ENCODE measurements at places on chromosomes 13 and 19.

- DNase-seq = no peak
These were observed 242.0 kb upstream of the TSHZ3 start for GRCh38 chr19:31591258-31591657.

GRCh38 chr19:9782338-9782737 lies 13.8 kb upstream of the ZNF846 start:
- DNase-seq = no peak

GRCh38 chr13:83733293-83733692 lies 149.0 kb downstream of the SLITRK1 start:
- DNase-seq = no peak

DNA sequence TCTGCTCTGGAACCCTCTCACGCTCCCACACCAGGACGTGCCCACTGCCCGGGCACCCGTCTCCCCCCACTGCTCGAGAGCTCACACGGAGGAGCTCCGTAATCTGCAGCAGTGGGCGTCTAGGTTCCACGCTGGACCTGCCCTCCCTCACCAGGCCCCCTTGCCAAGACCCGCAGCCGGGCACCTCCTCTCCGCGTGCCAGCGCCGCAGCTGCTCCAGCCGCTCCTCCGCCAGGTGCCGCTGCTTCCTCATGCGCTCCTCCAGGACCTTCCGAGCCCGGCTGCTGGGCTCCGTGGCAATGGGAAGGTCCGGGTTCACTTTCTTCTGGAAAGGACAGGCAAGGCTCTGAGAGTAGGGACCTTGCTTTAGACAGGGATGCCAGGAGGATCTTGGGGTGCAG lies 35.0 kb upstream of the MATK start:
- DNase-seq = no peak

- DNase-seq = no peak
These were observed 27.6 kb downstream of the ELL start for GRCh38 chr19:18494267-18494607.

DNA sequence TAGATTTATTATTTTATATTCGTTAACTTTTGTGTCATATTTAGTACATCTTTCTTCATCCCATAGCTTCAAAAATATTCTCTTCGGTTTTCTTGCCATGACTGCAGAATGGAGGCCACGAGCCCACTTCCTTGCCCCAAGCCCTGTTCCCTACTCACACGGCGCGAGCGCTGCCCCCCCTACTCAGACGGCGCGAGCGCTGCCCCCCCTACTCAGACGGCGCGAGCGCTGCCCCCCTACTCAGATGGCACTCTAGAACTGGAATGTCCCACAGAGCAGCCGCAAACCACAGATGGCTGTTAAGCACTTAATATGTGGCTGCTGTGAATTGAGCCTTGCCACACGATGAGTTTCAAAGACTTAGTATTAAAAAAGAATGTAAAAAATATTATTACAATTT lies 102.2 kb upstream of the PEG3 start:
- DNase-seq = no peak

- no peak for DNase-seq
These were observed 79.9 kb upstream of the GSX1 start for GRCh38 chr13:27712421-27712820.

GRCh38 chr13:43119206-43119605 lies 95.8 kb downstream of the DNAJC15 start:
- DNase-seq = no peak

GRCh38 chr19:12364391-12365235 lies 870 bp downstream of the ZNF442 start:
- no peak for DNase-seq

DNA sequence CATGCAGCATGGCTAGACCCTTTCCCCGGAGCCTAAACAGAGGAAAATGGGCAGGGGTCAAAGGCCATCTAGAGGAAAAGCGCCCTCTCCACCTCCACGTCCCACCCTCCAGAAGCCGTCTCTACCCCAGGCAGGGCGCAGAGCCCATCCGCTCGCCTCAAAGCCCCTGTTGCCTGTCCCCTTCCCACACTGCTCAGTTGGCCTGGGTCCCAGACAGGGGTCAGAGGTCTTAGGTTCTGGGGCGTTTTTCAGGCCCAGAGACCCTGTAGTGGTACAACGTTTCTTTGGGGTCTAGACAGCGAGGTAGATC lies 285 bp downstream of the TMEM143 start:
- DNase-seq = no peak

GRCh38 chr13:112115403-112116091 lies 48.6 kb downstream of the SOX1 start:
- DNase-seq = no peak

DNA sequence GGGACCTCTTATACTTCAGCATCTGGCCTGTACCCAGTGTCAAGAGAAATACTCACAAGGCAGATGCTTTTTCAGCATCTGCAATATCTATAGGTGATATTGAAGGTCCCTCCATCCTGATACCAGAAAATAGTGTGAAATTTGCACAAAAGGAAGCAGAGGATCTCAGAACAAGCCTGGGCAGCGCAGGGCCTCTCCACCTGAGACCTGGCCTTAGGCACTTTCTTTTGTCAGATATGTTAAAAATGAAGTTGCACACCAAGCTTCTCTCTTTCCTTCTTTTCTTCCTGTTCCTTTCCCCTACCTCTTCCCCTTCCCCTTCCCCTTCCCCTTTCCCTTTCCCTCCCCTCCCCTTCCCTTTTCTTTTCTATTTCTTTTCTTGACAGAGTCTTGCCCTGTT lies 62.2 kb downstream of the ARHGEF18 start:
- no peak for DNase-seq

GRCh38 chr13:110877737-110878258 lies 37.1 kb downstream of the ANKRD10 start:
- DNase-seq = no peak

DNA sequence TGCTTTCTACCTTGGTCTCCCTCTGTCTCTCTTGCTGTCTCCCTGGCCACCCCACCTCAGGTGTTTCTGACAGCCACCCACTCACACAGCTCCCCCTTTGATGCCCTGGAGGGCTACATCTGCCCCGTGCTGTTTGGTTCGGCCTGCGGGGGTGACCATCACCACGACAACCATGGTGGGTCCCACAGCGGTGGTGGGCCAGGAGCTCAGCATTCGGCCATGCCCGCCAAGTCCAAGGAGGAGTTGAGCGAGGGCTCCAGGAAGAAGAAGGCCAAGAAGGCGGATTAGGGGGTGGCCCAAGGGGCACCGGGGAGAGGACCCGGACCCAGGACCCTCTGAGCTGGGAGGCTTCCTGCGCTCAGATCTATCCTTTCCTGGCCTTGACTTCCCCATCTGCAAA lies 27.1 kb downstream of the TMEM38A start:
- no peak for DNase-seq

DNA sequence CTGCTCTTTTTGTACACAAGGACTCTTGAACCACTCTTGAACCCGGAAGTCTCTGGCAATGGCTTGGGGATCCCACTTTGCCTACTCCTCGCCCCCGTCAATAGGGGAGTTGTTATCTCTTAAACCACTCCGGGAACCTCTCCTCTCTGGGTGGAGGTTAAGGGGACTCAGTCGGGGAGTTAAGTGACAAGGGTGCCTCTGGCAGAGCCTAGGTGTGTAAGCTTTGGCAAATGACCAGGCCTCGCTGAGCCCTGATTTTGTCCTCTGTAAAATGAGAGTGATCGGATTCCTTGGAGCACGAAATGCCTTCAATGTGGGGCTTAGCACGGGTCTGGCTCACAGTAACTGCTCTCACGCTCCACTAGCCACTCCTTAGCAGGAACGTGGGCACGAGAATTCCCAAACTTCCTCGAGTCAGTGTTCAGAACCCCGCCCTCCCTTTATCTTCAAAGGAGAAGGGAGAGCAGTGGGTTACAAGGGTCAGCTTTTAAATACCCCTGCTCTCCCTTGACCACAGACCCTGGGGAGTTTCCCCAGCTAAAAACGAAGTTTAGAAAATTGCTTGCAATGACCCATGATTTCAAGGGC lies 193.3 kb downstream of the KATNAL1 start:
- DNase-seq = no peak

DNA sequence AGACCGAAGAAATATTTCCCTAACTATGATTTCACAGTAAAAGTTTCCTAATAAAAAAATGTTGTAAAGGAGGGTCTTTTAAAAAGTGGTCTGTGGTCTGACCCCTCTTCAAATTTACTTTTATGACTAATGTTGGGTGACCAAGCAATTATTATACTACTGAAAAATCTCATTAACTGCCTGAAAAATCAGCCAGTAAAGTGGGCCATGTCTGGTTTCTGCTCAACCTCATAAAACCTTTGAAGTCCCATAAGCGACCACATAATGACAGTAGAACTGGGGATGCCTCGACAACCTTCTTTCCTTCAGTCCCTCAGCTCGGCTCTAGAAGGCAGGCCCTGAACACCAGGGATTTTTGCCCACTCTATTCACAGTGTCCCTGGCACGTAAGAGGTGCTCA lies 434.3 kb downstream of the EFNB2 start:
- DNase-seq = no peak

- no peak for DNase-seq
These were observed 3.3 kb downstream of the P2RY11 start for GRCh38 chr19:10114651-10115391.

GRCh38 chr19:35267818-35268535 lies 785 bp upstream of the USF2 start:
- no peak for DNase-seq

DNA sequence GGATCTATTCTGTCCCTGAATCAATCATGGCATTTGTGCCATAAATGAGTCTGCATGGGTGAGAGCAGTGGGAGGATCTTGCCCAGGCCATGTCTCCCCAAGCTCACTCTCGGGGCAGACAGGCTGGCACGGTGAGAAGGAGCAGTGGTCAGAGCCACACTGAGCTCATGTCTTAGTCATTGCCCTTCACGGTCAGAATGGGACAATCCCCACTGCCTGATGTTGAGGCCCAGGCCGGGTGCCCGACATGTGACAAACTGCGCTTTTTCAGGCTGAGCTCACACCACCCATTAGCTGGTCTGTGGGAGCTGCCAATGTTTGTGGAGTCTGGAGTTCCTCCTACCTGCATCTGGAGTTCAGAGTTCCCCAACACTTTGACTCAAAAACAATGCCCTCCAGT lies 481.9 kb downstream of the COG6 start:
- DNase-seq = no peak

DNA sequence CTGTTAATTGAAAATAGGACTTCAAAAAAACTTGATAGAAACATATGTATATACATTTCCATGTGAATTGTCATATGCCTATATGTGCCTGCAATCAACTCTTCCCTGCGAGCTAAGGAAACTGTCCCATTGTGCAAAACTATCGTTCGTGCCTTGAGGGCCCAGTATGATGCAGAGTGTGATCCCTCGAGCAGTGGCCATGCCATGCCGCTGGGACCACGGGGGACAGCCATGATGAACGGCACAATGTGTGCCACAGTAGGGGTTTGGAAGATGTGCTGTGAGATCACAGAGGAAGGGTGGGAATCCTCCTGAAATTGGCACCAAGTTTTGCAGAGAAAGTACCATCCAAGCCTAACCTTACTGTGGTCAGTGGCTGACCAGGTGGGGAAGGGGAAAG lies 118.1 kb upstream of the SOX1 start:
- DNase-seq = no peak

DNA sequence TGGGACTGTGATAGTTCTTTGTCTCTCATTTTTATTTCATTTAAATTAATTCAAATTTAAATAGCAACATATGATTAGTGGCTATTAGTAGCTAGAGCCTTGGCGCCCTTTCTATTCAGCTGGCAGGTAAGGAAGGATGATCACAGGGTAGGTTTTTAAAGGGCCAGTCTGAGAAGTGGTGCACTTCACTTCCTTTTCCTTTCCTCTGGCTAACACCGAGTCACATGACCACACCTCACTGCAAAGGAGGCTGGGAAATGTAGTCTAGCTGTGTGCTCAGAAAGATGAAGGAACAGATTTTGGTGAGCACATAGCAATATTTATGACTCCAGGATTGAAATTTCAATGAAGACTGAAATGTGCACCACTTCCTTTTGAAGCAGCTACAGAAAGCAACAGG lies 128.7 kb downstream of the TSHZ3 start:
- DNase-seq = no peak

DNA sequence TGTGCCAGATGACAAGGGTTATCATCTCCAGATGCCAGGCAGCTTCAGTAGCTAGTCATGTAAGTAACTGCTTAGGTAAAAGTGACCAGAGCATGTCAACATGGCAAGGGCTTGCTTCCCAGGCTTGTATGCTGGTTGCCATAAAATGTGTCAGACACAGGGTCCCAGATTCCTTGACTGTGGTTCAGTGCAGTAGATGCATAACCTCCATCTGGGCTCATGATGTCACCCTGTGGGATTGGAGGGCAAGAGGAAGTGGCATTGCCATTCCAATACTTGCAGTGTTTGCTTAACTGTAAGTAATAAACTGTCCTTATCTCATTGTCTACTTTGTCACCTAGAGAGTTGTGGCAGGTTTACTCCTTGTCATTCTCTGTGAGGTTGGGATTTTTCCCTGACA lies 226.8 kb downstream of the PCDH17 start:
- DNase-seq = no peak

- no peak for DNase-seq
These were observed 4.5 kb downstream of the SF3A2 start for GRCh38 chr19:2240881-2241760.

- no peak for DNase-seq
These were observed 660.9 kb downstream of the LIG4 start for GRCh38 chr13:107554460-107554859.

DNA sequence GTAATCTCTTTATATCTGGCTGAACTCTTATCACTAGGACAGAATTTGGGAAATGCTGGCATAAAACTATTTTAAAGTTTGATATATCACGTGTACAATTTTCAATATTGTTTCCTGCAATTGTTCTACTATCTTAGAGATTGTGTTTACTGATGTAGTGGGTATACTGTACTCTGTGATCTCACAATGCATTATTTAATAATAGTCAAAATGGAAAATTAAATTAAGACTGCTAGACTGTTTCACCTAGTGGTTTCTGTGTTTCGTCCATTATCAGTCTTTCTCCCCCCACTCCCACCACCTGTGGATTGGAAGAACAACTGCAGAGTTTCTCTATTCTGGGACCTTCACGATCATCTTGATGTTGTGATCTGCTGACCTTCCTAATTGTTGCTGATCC lies 449.2 kb upstream of the SLC10A2 start:
- no peak for DNase-seq

DNA sequence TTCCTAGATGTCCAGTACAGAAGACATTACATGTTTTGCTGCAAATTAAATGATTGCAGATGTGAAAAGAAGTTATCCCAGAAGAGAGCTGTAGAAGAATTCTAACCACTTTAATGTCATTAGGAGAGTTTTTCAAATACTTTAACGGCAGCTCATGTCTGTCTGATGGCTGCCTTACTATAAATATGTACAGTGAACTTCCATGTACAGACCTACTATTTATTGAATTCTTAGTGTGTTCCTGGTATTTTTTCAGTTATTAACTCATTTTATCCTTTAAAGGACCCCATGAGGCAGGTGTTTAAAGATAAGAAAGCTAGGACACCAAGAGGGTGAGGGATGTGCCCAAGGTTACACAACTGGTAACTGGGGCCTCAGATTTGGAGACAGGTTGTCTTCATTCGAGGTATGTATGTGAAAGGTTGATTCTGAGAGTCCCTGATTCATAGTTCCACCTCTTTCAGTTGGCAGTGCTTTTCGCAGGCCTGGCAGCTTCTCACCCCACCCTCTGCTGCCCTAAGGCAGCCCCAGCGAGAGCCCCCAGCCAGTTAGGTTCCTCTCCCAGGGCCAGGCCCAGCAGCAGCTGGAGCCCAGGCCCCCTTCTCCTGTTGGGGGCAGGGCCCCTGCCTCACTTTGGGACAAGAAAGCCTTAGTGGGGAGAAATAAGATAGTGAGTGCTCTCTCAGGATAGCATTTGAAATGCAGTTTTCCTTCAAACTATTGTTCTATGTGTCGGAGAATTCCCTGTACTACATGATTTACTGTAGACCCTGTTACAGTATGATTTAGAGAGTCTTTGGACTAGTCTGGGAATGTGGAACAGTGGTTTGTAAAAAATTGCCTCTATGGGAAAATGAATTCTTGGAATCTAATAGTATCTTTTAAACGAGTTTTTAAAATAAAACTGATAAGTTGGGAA lies 67.7 kb upstream of the TEX29 start:
- DNase-seq = no peak
